ENCODE measurements at places on chromosomes 1 and 21.

- DNase-seq, result no peak
These were observed 13.4 kb upstream of the HMCN1 start for GRCh38 chr1:185720633-185721272.

- DNase-seq, result no peak
These were observed 14.8 kb upstream of the TMEM240 start for GRCh38 chr1:1554926-1555915.

GRCh38 chr1:2439369-2439768 is 27.0 kb upstream of the PEX10 start:
- DNase-seq, result no peak

DNA sequence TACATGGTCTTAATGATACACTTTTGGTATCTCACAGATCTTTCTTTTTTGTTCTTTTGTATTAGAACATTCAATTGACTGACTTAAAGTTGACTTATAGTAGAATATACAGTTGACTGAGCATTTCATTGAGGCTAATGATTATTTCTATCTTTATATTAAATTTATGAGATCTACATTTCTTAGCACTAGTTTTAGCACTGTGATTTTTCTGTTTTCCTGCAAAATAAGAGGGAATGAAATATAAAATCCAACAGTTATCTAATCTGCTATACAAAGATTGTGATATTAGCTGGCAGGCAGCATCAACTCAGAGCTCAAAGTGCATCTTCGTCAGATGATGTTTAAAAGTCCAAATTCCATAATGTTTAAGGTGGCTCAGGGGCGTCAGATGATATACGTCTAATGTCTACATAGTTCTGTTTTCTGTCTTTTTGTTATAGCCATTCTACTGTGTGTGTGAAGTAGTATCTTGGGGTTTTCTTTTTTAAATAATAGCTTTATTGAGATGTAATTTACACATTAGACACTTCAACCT is 85.4 kb downstream of the ATG4C start:
- DNase-seq, result no peak

DNA sequence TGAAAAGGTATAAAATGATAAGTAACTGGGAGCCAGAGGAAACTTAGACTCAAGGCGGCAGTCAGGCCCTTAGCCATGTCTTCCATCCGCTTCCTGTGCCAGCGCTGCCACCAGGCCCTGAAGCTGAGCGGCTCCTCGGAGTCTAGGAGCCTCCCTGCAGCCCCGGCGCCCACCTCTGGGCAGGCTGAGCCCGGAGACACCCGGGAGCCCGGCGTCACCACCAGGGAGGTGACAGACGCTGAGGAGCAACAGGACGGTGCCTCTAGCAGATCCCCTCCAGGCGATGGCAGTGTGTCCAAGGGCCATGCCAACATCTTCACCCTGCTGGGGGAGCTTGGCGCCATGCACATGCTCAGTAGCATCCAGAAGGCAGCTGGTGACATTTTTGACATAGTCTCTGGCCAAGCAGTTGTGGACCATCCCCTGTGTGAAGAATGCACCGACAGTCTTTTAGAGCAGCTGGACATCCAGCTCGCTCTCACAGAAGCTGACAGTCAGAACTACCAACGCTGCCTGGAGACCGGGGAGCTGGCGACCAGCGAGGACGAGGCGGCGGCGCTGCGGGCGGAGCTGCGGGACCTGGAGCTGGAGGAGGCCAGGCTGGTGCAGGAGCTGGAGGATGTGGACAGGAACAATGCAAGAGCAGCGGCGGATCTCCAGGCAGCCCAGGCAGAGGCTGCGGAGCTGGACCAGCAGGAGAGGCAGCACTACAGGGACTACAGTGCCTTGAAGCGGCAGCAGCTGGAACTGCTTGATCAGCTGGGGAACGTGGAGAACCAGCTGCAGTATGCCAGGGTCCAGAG is at the start of gene BECN2:
BECN2 (plus strand) TSS at position 76 of the 803 bp plus-strand sequence; CDS start at position 76, 0 bp downstream.
- no peak for DNase-seq

All from HS-27A (cell line).